ENCODE measurements at places on chromosomes 16 and 17.

- peak; percentile 33 for DNase-seq
Observed at GRCh38 chr16:75236232-75236631, 15.2 kb downstream of the BCAR1 start.

GRCh38 chr16:86150641-86151238, 251.8 kb downstream of the IRF8 start:
- no peak for DNase-seq

- no peak for DNase-seq
Observed at GRCh38 chr16:4944333-4945281, 7.7 kb upstream of the PPL start.

- no peak for DNase-seq
Observed at GRCh38 chr17:17387017-17387497, 83.9 kb downstream of the NT5M start.

- DNase-seq = no peak
Observed at GRCh38 chr16:11253009-11253994, 2.7 kb downstream of the SOCS1 start.

- DNase-seq = no peak
Observed at GRCh38 chr17:4497101-4497824, 1.4 kb upstream of the SPNS2 start.

DNA sequence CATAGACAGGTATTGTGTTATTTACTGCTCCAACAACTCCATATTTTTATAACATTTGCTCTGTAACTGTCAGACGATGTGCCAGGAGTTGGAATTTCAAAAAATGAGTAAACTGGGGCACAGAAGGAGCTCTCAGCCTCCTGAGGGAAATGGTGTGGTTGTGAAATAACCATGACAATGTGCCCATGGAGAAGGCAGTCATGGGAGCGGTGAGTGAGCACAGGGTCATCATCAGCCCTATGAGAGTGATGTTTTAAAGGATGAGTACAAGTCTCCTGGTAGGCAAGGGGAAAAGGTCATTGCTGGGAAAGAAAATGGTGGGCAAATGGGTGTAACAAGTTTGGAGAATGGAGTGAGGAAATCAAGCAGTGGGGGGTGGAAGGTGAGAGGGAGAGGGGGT, 115.0 kb upstream of the SEC14L1 start:
- DNase-seq = no peak

GRCh38 chr16:84890427-84890826, 70.6 kb downstream of the CRISPLD2 start:
- DNase-seq = no peak

Data from stimulated activated CD8-positive, alpha-beta memory T cell treated with anti-CD3 and anti-CD28 coated beads, Interleukin-2, amount 100 ng/mL, for 48 hours (primary cell).